Mononuclear cell (primary cell): ENCODE measurements at places on chromosomes 13 and 19. TPM values are rescaled to one million over a fixed set of nuclear protein-coding genes. Genes with fewer than 3 reads are reported as not detected.

The GRIK5 gene
- 0.21 TPM for total RNA-seq

The CEACAM5 gene
- total RNA-seq, result not detected

The SPACA6 gene
- total RNA-seq, result 1.8 TPM

The OR7A5 gene
- total RNA-seq, result 0.10 TPM

The SLITRK1 gene
- not detected for total RNA-seq

The ENOX1 gene
- total RNA-seq, result under 0.01 TPM

The ZNF611 gene
- 16.7 TPM for total RNA-seq
